ENCODE measurements at places on chromosomes 1 and 21.

- DNase-seq = no peak
These were observed 53.2 kb upstream of the TMEM51 start for GRCh38 chr1:15100121-15100879.

DNA sequence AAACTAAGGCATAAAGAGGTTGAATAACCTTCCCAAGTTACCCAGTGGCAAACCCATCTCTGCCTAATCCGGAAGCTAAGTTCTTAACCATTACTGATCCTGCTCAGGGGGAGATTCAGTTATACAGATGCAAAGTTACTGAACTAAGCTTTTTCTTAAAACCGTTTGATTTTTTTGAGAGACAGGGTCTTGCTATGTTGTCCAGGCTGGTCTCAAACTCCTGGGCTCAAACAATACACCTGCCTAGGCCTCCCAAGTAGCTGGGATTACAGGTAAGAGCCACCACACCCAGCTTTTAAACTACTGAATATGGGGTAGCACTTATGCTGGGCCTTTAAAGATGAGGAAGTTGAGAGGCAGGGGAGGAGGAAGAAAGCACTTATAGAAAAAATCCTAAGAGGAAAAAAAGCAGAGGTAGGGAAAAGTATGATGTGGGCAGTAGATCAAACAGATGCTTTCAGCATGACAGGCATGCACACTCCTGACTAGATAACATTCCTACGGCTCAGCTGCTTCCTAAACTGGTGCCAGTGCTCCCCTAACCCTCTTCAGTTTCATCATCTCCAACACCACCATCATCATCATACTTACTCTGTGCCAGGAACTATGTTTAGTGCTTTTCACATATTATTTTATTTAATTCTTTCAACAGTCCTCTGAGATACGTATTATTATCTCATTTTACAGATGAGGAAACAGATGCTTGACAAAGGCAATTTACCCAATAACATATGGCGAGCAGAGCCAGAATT is 5.8 kb downstream of the PAFAH2 start:
- peak; percentile 44 for DNase-seq

- DNase-seq = no peak
These were observed 118.5 kb downstream of the ZMYM4 start for GRCh38 chr1:35386959-35387358.

DNA sequence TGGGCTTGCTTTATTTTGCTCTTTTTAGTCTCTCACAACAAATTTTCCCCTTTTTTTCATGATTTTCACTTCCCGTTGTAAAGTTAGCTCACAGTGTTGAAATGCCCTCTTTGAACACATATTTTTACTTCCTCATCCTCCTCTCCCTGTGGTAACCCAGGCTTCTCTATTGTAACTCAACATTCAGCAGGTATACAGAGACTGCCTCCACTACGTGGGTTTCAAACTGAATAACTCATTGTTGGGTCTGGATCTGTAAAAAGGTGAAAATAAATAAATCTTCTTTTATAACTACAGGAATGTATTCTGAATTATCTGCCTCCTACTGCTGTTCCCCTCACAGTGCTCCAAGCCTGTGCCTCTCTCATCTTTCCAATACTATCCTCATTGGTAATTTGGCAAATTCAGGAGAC is 166.4 kb downstream of the RUNX1 start:
- no peak for DNase-seq

DNA sequence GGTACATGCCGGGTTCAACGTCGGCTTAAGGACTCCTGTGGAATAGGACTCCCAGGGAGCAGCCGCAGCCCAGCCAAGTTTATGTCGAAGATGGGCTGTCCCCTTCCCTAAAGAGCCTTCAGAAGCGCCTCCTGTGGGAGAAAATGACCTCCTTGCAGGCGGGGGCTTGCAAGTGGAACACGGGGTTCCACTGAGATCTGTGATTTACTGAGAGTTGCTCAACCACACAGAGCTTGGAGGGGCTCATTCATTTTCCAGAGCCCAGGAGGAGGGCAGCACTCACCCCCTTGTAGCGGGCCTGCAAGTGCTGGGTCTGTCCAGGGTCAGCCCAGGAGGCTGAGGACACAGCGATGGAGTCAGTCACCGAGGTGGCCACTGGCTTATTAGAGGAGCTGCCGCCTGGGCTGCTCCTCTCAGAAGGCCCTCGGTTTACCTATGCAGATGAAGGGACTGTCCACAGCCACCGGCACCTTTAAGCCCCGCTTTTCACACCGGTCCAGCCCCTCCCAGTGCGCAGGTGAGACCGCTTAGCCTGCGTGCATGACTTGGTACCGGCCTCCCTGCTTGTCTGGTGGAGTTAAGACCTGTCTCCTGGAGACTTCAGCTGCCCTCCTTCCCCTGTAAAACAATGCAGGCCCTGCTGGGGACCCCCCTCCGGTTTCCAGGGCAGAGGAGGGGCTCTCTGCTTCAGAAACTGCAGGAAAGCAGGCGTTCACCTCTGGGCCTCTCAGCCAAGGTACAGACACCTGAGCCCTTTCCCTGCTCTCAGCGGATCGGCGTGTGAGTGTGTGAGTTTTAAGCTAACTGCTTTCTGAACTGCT is 57.5 kb downstream of the ATP5PO start:
- no peak for DNase-seq

GRCh38 chr1:234583755-234584419 is 26.1 kb downstream of the IRF2BP2 start:
- no peak for DNase-seq

GRCh38 chr1:246564839-246565750 is 966 bp downstream of the TFB2M start:
- DNase-seq = no peak

GRCh38 chr1:19772053-19772452 is 27.7 kb downstream of the TMCO4 start:
- no peak for DNase-seq

DNA sequence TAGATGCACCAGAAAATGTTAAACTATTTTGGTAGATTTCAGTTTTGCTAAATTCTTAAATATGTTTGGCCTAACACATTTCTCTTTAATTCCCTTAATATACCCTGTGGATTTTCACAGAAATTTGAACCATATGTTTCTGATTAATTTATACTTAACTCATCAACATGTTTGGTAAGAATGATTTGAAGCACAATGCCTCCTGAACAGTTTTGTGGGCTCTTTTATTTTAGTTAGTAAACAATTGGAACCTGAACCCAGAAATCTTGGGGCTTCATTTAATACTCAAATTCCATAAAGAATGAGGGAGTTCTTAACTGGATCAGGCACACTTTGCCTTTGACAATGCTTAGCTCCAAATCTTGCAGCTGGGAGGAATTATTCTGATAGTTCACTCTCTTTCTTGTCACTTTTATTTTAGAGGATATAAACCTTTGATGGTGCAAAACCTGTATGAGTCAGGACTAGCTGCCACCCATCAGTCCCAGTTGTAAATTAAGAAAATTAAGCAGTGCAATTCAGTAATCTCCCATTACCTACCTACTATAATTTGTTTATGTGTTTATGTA is 24.6 kb upstream of the LYPLAL1 start:
- DNase-seq = no peak
